ENCODE measurements at places on chromosomes 2 and 18.
A peak's percentile ranks its signal among the peaks of the same experiment; 100 is the strongest.

GRCh38 chr2:32976409-32977063 lies 29.8 kb downstream of the LTBP1 start:
- DNase-seq: no peak

- no peak for DNase-seq
Observed at GRCh38 chr2:64847930-64848329, 141.3 kb upstream of the SLC1A4 start.

DNA sequence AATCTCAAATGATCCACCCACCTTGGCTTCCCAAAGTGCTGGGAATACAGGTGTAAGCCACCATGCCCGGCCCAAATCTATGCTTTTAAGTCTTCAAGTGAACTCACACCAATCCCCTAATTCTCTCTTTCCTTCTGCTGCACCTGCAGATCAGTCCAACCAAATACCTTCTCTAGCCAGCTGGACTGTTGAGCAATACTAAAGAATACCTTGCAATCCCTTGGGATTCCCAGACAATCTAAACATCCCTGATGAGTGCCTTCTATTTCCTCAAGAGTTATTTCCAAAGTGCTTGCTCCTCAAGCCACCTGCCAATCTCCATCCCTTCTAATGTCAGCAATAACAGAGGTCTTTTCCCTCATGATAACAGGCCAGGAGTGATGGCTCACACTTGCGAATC lies 48.6 kb downstream of the SF3B1 start:
- no peak for DNase-seq

DNA sequence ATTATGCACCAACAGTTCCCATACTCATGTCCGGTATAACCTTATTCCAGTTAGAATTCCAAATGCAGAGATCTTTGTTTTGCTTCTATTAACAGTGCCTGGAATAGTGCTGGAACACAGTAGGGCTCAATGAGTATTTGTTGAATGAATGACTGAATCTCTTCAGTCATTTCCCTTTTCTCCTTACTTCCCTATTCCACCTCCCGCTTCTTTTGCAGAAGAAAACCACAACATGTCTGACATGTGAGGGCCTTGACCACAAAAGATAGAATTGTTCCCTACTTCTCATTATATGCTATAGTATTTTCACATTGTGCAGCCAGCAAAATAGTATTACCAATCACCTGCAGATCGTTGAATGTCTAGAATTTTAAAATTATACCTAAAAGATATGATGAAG lies 19.5 kb upstream of the HNRNPLL start:
- peak; percentile 38 for DNase-seq

DNA sequence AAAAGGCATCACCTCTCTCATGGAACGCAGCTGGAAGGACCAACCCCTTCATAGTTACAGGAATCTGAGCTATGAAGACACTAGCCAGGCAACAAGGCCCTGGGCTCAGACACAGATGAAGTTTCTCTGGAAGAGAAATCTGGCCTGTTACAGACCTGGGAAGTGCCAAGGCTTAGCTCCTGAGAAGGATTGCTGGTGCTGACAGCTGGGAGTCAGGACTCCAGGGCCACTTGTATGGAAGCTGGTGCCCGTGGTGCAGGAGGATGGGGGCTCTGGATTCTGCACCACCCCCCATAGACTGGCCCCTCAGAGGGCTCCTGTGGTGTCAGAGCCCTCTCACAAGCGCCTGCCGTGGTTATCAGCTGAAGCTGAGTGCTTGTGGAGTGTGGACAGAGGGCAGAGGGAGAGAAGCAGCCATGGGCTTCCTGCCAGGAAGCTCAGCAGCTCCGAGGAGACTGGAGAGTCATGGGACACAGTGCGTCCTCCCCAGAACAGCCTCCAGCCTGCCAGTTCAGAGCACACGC lies 87.3 kb upstream of the LCLAT1 start:
- DNase-seq: peak; percentile 4

- DNase-seq: no peak
Observed at GRCh38 chr2:192190474-192190873, 4.3 kb downstream of the TMEFF2 start.

All from globus pallidus (tissue), 1 donor.